ENCODE measurements at places on chromosomes 2 and 18. TPM values are rescaled to one million over a fixed set of nuclear protein-coding genes. Genes with fewer than 3 reads are reported as not detected.

DNA sequence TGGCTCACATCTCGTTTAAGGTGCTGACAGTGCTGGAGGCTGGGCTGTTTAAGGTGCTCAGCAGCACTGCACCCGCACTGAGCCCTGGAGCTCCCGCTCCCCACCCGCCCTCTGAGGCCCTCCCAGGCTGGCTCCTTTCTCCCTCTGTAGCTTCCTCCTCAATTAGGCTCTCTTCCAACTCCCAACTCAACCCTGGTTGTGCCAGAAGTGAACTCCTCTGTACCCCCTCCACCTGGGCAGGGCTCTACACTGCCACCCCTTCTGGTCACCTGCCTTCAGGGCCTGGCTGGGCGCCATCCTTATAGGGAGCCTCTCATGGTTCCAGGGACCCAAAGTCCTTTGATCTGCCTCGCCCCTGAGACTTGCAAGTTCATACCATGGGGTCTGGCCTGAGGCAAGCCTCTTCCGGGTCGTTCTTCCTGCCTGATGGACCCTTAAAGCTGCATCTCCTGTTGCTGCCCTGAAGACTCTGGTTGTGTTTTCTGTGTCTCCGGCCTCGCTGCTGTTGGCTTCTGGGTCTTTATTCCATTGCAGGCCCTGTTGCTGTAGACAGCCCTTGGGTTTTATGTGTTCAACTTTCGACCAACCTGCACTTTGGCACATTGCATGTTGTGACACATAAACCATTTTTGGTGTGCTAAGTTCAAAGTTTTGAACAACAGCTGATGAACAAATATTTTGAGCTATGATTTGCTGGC is 199.6 kb downstream of the LDLRAD4 start:
- no peak for DNase-seq

DNA sequence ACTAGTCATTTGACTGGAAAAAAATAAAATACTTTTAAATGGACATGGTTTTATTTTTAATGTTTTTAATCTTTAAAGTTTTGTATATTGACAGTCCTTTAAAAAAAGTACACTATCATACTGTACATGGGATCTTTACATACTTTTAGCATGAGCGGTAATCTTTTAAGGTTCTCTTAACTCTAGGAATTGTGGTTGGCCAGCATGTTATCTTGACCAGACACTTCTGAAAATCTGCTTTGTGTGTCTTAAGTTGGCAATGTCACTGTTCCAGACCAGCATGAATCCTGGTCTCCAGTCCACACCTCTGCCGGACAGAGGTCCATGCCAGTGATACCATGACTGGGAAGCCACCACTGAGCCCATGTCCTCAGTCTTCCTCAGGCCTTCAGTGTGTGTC is 17.7 kb downstream of the ITGB1BP1 start:
- no peak for DNase-seq

Gene TLX2
- total RNA-seq, result not detected

Gene UPP2
- not detected for total RNA-seq

Gene PDE6D
- total RNA-seq, result 27.3 TPM

Measured in A673 (cell line).